ENCODE measurements at places on chromosomes 1 and 21.

GRCh38 chr1:25106352-25106751, 126.0 kb downstream of the SYF2 start:
- no peak for DNase-seq

DNA sequence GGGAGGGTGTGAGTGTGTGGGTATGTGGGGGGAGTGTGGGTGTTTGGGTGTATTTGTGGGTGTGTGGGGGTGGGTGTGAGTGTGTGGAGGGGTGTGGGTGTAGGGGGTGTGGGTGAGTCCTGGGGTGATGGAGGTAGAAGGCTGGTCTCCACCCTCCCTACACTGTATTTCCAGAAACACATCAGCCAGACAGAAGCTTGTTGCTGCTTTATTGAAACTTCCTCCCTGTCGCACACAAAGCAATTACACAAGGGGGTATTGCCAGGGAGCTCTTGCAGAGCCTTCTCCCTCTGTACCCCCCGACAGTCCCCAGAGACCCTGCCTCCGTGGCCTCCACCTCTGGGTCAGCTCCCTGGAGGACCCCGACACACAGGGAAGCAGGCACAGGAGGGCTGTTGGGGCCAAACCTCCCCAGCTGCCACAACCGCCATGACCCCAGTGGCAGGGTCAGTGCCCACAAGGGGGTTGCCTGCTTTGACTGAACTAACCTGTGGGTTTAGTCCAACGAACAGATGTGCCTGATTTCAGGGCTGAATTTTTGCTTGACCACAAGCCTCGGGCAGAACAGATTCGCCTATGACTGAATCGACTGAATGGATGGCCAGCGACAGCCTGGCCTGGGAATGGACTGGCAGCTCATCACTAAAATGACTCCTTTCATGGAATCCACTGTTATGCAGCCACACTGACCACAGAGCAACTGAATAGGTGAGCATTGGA, 9.1 kb upstream of the MATN1 start:
- no peak for DNase-seq

- no peak for DNase-seq
These were observed 24.3 kb downstream of the MRPL37 start for GRCh38 chr1:54224233-54224632.

- no peak for DNase-seq
These were observed 39.8 kb downstream of the TGFBR3 start for GRCh38 chr1:91846007-91846638.

Data from T follicular helper cell (primary cell).